ENCODE measurements at places on chromosomes 7 and 10.

DNA sequence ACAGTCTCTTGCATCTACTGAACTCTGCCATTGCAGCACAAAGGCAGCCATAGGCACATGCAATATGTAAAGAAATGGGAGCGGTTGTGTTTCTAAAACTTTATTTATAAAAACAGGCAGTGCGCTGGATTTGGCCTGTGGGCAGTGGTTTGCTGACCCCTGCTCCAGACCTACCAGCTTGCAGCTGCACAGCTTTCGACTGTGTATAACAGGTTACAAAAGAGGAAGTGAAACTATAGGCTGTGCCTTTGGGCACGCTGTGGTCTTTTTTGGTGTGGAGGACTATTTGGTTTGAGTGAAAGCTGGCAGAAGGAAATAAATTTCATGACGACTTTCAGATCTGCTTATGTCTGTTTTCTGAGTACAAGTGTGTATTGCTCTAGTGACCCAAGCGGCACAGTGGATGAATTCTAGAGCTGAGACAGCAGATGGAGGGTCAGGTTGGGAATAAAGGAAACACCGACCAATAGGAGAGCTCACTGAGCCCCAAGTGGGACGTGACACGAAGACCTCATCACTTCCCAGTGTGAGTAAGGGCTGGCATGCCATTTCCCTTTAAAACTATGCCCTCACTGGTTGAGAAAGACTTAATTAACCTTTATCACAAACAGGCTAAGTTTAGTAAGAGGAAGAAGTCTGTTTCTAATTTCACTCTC lies 152.7 kb downstream of the ANK3 start:
- DNase-seq: peak; percentile 95

GRCh38 chr10:13978533-13979115 lies 352.1 kb downstream of the FRMD4A start:
- no peak for DNase-seq

DNA sequence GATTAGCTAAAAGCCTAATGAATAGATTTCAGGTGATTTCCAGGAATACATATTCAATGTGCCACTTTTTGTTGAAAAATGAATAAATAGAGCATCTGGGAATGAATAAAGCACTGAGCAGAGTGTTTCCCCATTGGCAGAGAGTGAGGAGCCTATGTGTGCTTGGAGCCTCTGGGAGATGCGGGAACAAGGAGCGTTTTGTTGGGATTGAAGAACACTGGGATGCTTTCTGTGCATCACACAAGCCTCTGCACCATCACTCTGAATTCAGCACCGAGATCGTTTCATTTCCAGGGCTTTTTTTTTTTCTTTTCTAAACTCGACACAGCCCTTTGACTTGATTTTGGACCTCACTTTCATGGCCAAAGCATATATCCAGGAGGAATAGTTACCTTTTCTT lies 111.4 kb downstream of the BAMBI start:
- no peak for DNase-seq

DNA sequence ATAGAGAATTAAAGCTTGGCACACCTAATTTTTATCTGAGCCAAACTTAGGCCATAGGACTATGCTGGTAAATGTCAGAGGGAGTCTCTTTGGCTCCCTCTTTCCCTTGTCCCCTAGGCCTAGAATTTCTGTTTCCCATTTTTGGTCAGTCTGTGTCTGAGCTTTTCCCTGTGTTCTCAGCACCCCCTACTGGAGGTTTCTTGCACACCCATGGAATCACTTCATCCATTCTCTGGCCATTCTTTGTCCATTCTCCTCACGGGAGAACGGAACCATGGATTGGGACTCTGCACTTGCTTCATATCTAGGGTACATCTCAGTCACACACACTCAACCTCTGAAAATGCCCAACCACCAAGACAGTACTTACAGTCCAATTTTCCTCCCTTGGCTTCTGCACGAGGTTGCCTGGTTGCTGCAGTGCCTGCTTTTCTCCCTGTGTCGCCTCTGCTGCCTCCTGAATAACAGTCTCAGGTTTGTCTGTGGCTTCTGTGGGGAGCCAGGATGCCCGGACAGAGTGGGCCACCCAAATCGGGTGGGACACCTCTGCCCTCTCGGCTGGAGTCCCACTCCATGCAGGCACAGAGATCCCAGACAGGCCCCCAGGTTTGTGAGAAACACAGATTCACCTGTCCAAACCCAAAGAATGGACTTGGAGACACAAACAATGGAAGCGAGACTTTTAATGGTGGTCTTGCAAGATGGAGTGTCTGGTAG lies 35.1 kb upstream of the DNAH11 start:
- peak; percentile 35 for DNase-seq

DNA sequence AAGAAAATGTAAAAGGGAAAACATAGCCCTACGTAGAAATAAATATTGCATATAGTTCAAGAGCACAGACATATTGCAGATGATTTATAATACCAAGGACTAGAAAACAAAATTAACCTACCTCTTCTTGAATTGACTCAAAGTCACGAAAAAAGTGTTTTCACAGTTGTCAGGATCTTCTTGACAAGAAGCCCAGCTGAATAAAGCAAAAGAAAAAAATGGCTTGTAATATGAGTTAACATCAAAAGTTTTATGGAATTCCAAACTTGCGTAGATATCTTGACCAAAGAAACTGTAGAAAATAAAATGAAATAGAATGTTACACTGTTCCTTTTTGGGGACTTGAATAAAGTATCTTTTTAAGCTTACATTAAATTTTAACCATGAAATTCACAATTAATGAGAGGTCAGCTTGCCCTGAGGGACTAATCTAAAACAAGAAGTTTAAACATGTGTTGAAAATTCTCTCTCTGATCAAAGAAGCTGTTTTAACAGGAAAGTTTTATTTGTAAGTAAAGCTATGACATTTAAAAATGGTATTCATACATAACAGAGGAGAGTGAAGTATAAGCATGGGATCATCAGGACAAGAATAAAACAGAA lies 133.1 kb upstream of the SEMA3C start:
- DNase-seq: no peak

- no peak for DNase-seq
Measured at GRCh38 chr10:108327706-108328105, 1163.2 kb upstream of the SORCS1 start.

DNA sequence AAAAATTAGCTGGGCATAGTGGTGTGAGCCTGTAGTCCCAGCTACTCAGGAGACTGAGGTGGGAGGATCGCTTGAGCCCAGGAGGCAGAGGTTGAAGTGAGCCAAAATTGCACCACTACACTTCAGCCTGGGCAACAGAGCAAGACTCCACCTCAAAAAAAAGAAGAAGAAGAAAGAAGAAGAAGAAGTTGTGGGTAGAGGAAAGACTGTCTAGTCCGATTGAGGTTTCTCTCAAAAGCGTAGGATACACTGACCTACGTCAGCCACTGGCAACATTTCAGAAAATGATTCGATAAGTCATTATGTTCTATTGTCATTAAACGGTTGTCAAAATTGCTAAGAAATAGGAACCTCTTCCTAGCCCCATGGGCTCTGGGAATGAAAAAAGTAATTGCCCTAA lies 22.3 kb upstream of the RHBDD2 start:
- DNase-seq: peak; percentile 89

DNA sequence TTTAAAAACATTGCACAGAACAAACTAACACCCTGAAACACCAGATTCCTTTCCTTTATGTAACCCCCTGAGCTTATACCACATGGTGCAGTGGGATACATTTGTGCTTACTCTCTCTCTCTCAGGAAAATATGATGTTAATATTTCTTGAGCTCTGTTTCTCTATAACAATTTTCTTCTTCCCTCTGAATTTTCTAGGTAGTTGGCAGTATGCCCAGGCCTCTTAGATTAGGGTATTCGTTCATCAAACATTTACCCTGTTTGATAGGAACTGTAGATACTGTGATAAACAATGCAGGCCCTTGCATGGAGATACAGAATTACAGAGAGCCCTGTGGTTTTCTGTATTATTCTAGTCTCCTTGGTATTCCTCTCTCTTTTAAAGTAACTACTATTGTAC lies 567.8 kb downstream of the IPMK start:
- DNase-seq: no peak

GRCh38 chr10:30527623-30528428 lies 93.8 kb downstream of the MAP3K8 start:
- no peak for DNase-seq

- no peak for DNase-seq
Measured at GRCh38 chr10:75062506-75063299, 48.8 kb upstream of the SAMD8 start.

DNA sequence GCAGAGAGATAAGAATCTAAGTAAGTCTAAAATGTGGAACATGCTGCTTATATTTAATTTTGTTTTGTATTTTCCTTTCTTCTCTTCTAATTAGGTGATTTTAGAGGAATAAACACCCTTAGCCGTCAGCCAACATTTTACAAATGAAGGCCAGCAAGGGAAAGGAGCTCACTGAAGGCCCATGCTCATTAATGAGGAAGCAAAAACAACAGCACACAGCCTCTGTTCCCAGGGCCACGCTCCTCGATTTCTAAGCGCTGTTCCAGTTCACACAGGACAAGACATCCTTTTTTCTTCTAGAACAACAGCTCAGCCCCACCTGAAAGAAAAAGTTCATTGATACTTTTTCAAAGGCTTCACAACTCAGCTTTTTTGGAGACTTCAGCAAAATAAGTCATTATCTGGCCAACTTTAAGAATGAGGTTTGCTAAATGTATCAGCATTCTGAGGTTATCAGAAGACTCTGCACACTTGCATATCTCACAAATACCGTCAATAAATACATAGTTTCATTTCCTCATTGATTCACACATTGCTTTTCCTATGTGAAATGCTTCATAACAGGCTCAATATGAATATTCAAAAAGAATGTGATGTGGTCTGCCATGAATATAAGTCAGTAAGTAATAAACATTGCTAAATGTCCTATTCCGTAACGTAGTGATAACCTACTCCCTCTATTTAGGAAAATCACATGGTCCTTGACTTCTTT lies 34.8 kb upstream of the SFMBT2 start:
- DNase-seq: peak; percentile 45

DNA sequence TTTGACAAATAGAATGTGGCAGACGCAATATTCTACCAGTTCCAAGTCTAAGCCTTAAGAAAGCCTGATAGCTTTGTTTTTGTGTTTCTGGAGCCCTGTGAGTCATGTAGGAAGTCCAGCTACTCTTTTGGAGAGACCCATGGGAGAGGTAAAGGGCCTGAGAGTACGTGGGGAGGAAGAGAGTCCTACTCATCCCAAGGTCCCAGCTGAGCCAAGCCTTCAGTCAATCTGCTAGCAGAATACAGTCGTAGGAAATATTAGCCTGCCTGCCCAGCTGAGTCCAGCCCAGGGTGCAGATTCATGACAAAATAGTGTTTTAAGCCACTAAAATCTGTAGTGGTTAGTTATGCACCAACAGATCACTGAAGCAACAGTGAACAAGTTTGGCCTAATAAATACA lies 9.0 kb upstream of the GNA12 start:
- no peak for DNase-seq

DNA sequence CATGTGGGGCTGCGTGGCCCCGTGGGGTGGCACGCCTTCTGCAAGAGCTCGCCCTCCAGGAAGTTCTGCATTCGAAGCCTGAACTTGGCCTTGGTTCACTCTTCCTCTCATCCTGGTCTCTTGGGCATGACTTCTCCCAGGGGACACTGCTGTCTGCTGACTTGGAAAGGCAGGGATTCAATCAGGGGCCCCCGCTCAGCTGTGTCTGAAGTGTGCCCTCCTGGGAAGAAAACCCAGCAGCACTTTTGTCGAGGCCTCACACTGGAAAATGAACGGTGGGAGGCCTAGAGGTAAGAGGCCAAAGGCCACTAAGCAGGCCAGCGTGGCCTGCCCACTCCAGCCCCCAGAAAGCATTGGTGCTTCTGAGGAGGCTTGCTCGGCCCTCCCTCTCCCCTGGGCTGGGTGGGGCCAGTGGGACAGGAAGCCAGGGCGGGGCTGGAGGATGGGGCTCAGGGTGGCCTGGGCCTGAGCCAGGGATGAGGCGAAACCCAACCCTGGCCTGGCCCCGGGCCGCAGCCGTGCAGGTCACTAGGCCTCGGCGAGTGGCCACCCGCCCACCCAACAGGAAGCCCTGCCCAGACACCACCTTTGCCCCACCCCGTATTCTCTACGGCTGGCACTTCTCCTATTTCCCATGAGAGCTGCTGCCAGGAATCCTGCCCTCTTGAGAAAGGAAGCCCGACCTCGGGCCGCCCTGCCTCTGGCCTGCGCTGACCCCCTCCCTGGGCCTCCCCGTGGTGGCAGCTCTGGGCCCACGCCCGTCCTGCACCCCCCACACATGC lies 81.1 kb downstream of the ZMIZ1 start:
- peak; percentile 78 for DNase-seq

DNA sequence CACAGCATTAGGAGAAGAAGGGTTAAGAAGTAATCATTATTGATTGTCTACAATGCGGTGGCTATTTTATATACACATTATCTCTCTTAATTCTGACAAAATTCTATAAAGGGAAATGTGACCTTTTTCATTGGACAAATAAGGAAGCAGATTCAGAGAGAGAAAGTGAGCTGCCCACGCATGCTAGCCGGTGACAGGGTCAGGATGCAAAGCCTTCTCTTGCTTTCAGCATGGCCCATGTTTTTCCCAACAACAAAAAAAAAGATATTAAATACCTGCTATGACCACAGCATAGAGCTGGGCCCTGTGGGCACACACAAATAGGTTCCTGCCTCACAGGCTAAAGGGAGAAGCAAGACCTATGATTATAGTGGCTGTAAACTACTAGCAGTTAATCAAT lies 66.8 kb downstream of the PPP1R3C start:
- DNase-seq: no peak

GRCh38 chr10:59606551-59606961 lies 103.1 kb downstream of the SLC16A9 start:
- no peak for DNase-seq

DNA sequence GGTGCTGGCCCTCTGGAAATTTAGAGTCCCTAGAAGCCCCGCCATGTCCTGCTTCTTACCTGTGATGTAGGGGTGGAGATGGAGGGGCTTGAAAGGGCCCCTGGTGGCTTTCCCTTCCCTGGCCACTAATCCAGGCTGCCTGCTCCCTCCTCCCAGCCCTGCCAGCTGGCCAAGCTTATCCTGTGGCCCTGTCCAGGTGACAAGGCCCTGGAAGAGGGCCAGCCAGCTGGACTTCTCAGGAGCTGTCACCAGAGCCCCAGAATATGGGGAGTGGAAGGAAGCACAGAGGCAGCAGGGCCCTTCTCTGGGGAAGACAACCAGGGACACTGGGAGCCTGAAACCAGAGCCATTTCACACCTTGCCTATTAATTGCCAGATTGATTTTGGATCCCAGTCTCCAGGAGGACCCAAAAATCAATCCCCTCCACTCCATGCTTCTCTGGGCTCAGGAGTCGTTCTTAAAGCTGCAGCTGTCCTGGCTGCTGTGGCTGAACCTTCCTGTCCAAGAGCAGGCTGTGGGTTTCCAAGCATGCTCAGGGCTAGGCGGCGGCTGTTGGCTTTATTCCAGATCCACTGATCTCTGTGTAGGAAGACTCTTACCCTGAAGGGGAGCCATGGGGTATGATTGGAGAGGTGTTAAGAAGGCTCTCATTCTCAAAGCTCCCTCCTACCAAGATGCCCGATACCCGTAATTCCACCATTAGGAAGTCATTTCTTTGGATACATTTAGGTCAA lies 52.6 kb upstream of the PCBD1 start:
- no peak for DNase-seq

GRCh38 chr7:149381245-149381644 lies 79.6 kb downstream of the ZNF777 start:
- no peak for DNase-seq

Measured in CD14-positive monocyte (primary cell).